Femur (tissue), 1 donor: ENCODE measurements at places on chromosomes 13 and 19.

DNA sequence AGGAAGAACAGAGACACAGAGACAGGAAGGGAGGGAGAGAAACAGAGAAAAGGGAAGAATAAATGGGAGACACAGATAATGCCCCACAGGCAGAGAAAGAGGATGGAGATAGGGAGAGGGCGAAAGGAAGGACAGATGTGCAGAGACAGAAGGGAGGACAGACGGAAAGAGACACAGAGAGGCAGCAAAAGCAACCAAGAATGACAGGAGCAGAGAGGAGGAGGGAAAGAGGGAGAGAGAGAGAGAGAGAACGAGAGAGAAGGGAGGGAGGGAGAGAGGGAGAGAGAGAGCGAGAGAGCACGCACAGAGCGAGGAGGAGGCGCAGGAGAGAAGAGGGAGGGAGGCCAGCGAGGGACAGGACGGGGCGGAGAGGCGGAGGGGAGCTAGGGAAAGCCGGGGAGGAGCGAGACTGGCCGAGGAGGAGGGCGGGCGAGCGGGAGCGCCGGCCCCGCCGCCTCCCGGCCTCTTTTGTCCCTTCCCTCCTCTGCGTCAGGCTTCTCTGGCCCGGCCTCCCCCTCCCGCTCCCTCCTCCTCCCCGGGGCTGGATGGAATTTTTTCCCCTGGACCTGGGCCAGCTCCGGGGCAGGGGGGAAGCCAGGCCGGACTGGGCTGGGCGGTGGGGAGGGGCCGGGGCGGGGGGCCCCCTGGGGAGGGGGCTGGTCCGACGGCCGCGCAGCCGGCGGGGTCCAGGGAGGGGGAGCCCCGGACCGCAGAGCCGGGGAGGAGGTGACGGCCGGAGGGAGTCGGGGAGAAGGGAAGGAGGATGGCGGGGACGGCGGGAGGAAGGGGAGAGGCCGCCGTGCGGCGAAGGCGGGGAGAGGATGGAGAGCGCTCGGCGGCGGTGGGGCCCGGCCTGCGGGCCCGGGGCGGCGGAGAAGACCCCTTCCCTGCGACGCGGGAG lies 4.2 kb upstream of the SPACA6 start:
- peak; percentile 97 for DNase-seq

GRCh38 chr13:42229287-42229686 lies 42.7 kb upstream of the AKAP11 start:
- DNase-seq: no peak

DNA sequence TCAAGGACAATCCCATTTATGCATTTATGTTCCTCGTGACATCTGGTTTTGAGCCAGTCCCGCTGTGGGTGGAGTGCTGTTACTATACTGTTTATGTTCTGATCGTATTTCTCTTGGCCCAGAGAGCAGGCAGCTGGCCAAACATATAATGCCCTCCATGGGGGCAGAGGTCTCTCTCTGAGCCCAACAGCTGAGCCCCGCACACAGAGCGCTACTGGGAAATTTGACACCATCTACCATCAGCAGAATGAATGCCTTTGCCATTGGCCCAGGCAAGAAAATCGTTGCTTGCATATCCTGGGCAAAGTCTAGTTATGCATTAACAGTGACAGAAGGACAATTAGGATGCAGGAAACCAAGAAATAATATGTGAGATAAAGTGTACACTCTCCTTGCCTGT lies 126.8 kb upstream of the CACNA1A start:
- DNase-seq: peak; percentile 87

DNA sequence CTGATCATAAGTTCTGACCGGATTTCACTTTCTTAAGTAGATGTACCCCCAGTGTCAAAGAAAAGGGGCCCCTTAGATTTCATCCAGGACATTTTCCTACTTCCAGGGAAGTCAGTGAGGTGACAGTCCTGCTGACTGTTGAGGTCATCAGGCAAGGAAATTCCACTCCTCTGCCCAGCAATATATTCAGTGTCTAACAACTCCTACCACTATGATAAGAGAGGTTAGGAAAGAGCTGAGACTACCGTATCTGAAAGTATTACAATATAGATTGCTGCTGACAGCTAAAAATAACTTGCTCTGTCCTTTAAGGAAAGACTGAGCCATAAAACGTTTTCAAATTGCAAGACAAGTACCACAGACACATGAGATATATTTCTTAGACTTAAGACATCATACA lies 325.1 kb downstream of the EFNB2 start:
- no peak for DNase-seq

GRCh38 chr13:83178008-83178407 lies 704.3 kb downstream of the SLITRK1 start:
- no peak for DNase-seq
